Stimulated activated memory B cell treated with anti-CD40 and anti-IgM and Interleukin-4, amounts not matched to agents 10 μg/mL and 1 μg/mL and 100 μg/mL, for 72 hours (primary cell): ENCODE measurements at places on chromosomes 6 and 20.
A peak's percentile ranks its signal among the peaks of the same experiment; 100 is the strongest.

- no peak for ATAC-seq
Measured at GRCh38 chr20:60447703-60448102, 489.5 kb downstream of the CDH26 start.

- ATAC-seq: peak; percentile 32
Measured at GRCh38 chr6:52164319-52165094, 21.7 kb upstream of the IL17A start.

DNA sequence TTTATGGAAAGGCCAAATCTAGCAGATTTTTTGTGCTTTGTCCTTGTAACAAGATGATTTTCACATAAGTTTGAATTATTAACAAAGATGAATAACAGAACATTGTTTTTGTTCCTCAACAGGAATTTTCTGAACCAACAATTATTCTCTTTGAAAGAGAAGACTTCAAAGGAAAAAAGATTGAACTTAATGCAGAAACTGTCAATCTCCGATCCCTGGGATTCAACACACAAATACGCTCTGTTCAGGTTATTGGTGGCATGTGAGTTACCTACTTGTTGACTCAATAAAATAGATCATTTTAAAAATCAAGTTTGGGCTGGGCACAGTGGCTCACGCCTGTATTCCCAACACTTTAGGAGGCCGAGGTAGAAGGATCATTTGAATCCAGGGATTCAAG is 70.9 kb downstream of the RTN4IP1 start:
- ATAC-seq: no peak

GRCh38 chr6:97102145-97102790 is 177.7 kb downstream of the KLHL32 start:
- ATAC-seq: no peak

DNA sequence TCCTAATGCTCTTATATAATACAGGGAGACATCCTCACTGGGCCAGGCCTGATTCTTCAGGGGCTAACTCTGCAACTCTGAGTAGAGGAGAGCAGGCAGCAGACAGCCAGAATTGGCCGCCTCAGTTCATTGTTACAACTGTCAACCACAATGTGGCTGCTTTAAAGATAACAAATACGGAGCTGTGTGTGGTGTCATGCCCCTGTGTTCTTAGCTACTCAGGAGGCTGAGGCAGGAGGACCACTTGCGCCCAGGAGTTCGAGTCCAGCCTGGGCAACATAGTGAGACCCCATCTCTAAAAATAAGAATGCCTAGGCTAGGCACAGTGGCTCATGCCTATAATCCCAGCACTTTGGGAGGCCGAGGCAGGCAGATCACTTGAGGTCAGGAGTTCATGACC is 34.3 kb downstream of the CEP250 start:
- ATAC-seq: no peak

- no peak for ATAC-seq
Measured at GRCh38 chr6:88856566-88856965, 106.9 kb downstream of the RNGTT start.

DNA sequence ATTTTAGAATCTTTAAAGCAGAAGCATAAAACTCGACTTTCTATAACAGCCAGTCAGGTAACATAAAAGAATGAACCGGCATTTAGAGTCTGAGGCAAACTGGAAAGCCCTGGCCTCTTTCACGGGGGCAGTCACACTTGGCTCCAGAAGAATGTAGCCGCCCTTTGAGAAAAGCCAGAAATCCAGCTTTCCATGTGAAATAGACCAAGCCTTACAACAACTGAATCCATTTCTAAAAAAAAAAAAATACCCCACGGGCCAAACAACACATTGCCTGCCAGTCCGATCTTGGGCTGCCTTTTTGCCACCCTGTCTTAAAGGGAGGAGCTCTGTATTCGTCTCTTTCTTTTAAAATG is 252.9 kb upstream of the TAB2 start:
- no peak for ATAC-seq

GRCh38 chr6:25137480-25137879 is 141.7 kb upstream of the CARMIL1 start:
- ATAC-seq: peak; percentile 47

DNA sequence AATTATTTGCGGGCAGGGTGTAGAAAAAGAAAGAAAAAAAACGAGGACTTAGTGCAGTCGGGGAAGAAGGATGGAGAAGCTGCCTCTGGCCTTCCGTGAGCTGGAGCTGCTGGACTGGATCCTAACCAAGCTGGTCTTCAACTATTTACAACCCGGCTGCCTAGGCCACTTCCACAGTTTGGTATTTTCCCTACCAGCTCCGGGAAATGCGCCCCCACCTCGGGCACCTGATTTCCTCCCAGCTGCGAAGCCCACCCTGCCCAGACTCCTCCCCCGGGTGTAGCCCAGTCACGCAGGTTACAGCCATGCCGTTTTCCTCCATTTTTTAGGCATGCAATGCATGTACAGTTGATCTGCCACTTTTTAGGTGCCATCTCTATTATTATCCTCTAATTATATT is 21.2 kb downstream of the THEMIS start:
- peak; percentile 27 for ATAC-seq

- ATAC-seq: no peak
Measured at GRCh38 chr20:50876063-50876685, 55.1 kb downstream of the ADNP start.

- no peak for ATAC-seq
Measured at GRCh38 chr6:118892355-118892991, 1.5 kb upstream of the ASF1A start.

GRCh38 chr6:123925842-123926399 is 122.3 kb downstream of the NKAIN2 start:
- ATAC-seq: no peak

- no peak for ATAC-seq
Measured at GRCh38 chr20:58481481-58482021, 33.6 kb downstream of the APCDD1L start.

- no peak for ATAC-seq
Measured at GRCh38 chr6:69294407-69294806, 502.4 kb downstream of the LMBRD1 start.

GRCh38 chr20:44856856-44857448 is 28.6 kb upstream of the YWHAB start:
- ATAC-seq: no peak

DNA sequence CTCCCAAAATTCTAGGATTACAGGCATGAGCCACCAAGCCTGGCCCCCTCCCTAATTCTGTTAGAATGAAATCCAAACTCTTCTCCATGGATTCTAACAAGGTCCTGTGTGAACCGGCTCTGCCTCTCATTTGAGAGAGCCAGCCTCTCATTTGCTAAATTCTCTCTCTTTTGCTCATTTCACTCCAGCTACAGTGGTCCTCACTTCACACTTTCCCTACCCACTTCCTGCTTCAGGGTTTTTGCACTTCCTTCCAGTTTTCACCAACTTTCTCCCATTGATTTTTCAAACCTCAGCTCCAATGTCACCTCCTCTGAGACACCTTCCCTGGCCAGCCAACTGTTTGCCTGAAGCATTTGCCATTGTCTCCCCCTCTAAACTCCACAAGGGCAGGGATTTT is 5.1 kb downstream of the COX4I2 start:
- no peak for ATAC-seq

DNA sequence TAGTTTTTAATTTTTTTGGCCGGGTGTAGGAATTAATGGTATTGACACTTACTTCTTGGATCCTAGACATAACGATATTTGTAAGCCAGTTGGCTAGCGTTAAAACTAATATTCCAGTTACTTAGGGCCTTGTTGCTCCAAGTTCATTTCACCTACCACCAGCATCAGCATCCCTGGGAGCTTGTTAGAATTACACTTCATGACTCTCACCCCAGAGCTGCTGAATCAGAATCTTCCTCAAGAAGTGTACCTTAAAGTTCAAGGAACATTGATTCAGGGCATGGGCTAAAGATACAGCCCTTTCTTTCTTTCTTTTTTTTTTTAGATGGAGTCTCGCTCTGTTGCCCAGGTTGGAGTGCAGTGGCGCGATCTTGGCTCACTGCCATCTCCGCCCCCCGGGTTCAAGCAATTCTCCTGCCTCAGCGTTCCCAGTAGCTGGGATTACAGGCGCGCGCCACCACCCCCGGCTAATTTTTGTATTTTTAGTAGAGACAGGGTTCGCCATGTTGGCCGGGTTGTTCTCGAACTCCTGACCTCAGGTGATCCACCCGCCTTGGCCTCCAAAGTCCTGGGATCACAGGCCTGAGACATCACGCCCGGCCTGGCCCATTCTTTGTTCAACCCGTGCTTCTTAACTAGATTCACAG is 1.1 kb downstream of the SLX4IP start:
- no peak for ATAC-seq

GRCh38 chr6:31293343-31293742 is 21.5 kb upstream of the HLA-C start:
- ATAC-seq: no peak

DNA sequence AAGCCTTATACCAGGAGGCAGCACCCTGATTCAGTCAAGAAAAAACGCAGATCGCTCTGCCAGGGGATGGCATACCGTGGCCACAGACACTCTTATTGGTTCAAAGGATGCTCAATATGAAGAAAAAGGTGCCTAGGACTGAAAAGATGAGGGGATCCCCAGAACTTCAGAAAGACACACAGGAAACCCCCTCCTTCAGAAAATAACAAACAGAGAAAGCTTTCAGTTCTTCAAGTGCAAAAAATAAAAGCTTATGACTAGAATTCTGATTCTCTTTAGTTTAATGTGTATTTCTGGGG is 17.7 kb upstream of the MYB start:
- peak; percentile 86 for ATAC-seq

DNA sequence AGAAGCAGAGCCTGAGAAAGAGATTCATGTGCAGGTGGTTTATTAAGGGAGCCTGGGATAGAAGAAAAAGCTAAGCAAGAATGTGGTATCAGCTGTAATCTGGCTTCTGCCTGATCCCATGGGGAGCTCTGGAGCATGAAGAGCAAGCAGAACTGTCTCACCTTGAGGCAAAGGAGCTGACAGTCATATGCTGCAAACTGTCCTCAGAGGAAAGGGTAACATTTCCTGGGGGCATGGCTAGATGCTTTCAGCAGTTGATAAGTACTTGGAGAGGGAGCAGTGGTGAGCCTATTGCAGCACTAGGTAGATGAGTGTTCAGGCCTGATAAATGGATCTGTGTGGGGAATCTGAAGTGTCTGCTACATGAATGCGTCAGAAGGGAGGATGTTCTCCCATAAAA is 621.5 kb upstream of the BTBD3 start:
- no peak for ATAC-seq

GRCh38 chr6:82006027-82006738 is 241.4 kb downstream of the IBTK start:
- peak; percentile 24 for ATAC-seq

DNA sequence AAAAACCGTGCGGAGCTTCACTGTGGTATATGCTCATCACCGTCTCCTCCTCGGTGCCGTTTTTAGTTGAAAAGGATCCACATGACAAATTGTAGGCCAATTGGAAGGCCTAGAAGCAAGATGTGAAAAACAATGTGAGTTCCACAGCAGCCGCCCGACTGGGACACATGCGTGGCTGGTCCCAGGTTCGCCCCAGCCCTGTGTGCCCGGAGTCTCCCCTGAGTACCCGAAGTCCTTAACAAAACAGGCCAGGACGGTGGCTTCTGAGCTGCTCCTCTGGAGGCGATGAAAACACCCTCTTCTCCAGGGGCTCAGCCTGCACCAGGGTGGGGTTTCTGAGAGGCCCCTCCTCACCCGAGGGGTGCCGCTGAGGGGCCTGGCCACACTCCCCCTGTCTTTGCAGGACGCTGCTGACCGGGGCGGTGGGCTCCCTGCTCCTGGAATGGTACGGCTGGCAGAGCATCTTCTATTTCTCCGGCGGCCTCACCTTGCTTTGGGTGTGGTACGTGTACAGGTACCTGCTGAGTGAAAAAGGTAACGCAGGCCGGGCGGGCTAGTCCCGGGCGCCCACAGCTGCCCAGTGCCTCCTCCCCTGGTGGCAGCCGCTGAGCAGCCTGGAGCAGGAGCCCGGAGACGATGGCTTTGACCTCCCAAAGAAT is 9.8 kb downstream of the SLC17A9 start:
- no peak for ATAC-seq

DNA sequence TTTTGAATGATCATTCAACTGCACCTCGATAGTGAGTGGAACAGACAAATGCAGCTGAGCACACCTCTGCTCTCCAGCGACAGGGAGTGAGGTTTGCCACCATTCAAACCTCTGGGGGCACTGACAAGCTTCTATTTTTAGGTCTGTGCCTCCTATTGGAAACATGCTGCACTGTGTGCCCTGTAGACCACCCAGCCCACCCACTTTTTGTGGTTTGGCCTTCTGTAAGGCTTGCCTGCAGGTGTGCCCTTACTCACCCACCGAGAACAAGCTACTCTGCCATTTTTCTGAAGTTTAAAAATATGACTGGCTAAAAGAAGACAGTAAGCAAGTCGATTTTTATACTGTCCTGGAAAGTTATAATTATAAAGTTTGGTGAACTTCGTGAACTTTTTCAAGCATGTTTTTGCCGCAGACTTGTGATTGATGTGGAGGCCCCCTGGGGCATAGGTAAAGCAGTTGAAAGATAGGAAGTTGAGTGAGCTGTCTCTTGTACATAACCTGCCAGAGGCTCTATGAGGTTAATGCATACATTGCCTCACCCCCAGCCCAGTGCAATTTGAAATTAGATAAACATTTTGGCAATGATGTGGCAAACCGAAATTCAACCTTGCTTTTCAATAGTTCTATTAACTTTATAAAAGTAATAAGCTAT is 53.8 kb downstream of the ADGRG6 start:
- peak; percentile 48 for ATAC-seq

DNA sequence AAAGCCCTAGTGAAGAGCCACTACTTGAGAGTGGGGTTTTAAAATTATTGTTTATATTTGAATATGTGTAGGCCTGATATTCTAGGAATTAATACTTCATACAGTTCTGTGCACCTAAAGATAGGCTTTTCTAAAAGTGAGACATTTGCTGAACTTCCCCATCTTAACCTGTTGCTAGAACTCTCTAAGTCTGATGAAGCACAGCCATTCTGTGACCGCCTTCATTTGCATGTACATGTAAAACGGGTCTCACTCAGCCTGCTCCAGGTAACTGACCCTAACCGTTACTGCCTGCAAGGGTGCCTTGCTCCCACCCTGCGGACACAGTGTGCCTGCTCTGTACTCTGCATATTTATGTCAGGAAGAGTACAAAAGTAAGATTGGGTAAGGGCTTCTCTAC is 44.3 kb upstream of the IRF4 start:
- ATAC-seq: peak; percentile 92

DNA sequence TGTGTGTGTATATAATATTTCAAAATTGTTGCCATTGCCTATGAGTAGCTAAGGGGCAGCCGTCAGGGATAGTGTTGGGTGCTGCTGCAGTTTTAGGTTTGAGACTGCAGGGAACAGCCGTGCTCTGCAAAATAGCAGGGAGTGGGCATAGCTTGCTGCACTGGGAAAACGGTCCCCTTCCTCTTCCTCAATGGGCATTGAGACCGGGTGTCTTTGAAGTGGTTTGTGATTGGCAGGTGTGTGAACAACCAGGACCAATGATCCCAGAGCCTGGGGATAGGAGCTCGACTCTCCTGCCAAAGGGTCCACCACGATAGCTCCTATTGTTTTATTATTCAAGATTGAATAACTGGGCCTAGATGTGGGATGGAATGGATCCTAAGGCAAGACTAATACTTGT is 5.1 kb upstream of the EBF4 start:
- ATAC-seq: no peak

DNA sequence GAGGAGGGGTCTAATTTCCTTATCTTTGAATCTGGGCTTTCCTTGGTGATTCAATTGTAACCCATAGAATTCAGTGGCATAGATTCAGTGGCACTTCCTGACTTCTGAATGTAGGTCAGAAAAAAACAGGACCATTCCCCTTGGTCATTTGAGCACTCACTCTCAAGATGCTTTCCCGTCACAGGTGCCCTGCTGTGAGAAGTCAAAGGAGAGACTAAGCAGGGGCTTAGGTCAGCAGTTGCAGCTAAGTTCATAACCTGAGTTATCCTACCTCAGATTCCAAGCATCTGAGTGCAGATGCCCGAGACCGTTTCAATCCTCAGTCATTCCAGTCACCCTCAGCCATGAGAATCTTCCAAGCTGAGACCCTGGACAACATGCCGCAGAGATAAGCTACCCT is 506.6 kb downstream of the FRK start:
- ATAC-seq: no peak
